ENCODE measurements at places on chromosomes 6 and 20.

DNA sequence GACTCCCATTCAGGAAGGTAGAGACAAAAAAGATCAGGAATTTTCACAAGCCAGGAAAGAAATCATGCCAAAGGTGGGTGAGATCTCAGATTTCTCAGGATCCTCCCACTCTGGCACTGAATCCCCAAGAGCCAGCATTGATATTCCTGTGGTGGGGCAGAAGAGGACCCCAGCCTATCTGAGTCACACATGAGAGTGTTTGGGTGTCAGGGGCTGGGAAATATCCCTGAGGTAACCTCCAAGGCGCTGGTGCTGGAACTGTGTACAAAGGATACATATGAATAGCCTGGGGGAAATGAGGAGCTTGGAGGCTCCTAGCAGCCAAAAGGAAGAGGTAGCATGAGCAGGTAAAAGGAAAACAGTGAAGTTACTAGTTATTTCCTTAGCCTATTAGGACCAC, 369.4 kb downstream of the BTBD9 start:
- DNase-seq = no peak

- no peak for DNase-seq
Measured at GRCh38 chr6:54802775-54803634, 43.6 kb upstream of the FAM83B start.

GRCh38 chr6:129614464-129614863, 95.5 kb downstream of the ARHGAP18 start:
- no peak for DNase-seq

DNA sequence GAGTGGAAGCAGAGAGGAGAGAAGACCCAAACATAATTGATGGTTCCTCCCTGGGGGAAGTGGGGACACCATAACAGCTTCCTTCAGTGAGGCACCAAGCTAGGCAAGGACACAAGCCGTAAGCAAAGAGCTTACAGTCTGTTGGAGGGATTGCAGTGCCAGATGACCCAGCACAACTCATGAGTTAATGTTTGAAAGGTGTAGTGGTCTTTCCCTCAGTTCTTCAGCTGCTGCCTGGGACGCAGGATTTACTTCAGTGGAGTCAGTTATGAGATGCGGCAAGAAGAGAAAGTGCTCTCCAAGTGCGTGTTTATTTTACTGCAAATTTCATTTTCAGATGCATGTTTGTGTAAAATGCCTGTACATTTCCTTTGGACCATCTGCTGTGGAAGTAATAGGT, 38.7 kb upstream of the SLC17A4 start:
- DNase-seq = no peak

- no peak for DNase-seq
Measured at GRCh38 chr6:47094241-47094925, 52.3 kb upstream of the ADGRF1 start.

GRCh38 chr6:20028562-20028961, 183.7 kb downstream of the MBOAT1 start:
- no peak for DNase-seq

- DNase-seq = no peak
Measured at GRCh38 chr6:85594197-85594930, 706 bp upstream of the SNX14 start.

DNA sequence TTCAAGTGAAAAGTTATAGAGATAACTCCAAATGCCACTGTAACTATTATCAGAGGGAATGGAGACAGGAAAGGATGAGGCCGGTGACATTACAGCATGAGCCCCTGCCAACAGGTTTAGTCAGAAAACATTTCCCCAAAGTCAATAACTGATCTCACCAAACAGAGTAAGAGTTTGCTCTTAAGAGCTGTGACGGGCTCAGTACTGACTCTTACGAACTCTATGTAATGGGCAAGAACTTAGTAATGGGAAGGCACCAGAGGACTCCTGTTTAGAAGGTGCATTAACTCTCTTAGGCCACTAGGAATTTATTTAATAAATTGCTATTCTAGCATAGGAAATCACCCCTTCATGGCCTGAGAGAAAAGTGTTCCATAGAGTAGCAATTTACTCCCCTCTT, 76.8 kb downstream of the SAMD5 start:
- DNase-seq = no peak

DNA sequence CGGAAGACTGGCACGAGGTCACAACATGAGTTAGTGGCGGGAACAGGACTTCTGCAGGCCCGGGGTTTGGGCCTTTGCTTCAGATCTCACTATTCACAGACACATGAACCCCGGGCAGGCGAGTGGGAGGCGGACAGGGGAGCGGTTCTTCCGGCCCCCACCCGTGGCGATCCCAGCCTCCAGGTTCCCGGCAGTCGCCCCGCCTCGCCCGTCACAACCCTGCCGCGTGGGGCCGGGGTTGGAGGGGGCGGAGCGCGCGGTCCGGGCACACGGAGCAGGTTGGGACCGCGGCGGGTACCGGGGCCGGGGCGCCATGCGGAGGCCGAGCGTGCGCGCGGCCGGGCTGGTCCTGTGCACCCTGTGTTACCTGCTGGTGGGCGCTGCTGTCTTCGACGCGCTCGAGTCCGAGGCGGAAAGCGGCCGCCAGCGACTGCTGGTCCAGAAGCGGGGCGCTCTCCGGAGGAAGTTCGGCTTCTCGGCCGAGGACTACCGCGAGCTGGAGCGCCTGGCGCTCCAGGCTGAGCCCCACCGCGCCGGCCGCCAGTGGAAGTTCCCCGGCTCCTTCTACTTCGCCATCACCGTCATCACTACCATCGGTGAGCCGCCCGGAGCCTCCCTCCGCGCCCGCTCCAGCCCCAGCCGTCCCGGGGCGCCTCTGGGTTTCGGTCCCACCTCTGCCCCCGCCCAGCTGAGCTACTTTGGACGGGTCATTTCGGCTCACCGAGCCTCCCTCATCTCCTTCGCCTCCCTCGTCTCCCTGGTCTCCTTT, at the start of gene KCNK15:
KCNK15 (plus strand) TSS at position 268 of the 769 bp plus-strand sequence; CDS start at position 314, 46 bp downstream.
- DNase-seq = no peak

DNA sequence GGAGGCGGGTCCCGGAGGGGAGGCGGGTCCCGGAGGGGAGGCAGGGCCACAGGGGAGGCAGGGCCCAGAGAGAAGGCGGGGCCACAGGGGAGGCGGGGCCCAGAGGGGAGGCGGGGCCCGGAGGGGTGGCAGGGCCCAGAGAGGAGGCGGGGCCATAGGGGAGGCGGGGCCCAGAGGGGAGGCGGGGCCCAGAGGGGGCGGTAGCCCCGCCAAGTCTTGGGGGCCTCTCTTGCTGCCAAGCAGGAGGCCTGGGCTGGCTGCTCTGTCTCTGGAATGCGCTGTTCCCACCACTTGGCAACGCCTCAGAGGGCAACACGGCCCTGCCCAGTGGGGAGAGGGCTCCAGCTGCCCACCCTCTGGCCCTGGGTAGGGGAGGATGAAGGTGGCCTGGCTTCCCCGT, 80.5 kb downstream of the YTHDF1 start:
- DNase-seq = no peak

DNA sequence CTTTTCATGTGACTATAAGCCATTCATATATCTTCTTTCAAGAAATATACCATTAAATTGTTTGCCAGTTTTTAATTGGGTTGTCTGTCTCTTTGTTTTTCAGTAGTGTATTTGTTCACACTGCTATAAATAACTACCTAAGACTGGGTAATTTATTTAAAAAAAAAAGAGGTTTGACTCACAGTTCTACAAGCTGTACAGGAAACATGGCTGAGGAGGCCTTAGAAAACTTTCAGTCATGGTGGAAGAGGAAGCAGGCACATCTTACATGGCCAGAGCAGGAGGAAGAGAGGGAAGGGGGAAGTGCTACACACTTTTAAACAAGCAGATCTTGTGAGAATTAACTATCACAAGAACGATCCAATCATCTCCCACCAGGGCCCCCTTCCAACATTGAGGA, 255.3 kb downstream of the EPM2A start:
- no peak for DNase-seq

GRCh38 chr20:25239387-25240370, 8.2 kb upstream of the PYGB start:
- no peak for DNase-seq

- no peak for DNase-seq
Measured at GRCh38 chr6:7580927-7581618, 8.9 kb upstream of the SNRNP48 start.

- no peak for DNase-seq
Measured at GRCh38 chr20:42949950-42950349, 239.8 kb downstream of the PTPRT start.

GRCh38 chr6:166714581-166714980, 87.5 kb upstream of the RPS6KA2 start:
- no peak for DNase-seq

All from stimulated activated CD8-positive, alpha-beta memory T cell treated with anti-CD3 and anti-CD28 coated beads, Interleukin-15, amount 100 ng/mL, for 24 hours (primary cell).